AG10803 (cell line): ENCODE measurements at places on chromosomes 7 and 10.

GRCh38 chr10:30963992-30964930, 67.4 kb downstream of the ZNF438 start:
- DNase-seq: no peak

DNA sequence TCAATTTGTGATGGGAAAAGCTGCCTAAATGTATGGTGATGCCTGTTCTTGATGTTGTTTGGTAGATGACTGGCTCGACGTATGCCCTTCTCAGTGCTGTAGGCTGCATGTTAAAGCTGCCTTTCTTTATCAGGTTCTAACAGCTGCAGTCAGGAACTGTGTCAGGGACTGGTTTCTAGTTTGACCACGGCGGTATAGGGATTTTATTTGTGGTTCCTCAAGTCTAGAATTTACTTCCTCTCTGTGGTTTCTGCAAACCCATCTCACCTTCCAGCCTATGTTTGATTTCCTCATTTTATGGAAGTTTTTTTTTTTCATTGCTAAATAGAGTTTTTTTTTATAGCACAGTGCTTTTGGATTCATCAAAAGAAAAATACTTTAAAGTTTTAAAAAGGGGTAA, 26.5 kb downstream of the LMTK2 start:
- DNase-seq: peak; percentile 12

- no peak for DNase-seq
These were observed 54.3 kb downstream of the MAP3K8 start for GRCh38 chr10:30488316-30488715.

- DNase-seq: no peak
These were observed 284.0 kb downstream of the AUTS2 start for GRCh38 chr7:69882269-69882668.

GRCh38 chr7:101932083-101932482, 114.7 kb downstream of the CUX1 start:
- no peak for DNase-seq

DNA sequence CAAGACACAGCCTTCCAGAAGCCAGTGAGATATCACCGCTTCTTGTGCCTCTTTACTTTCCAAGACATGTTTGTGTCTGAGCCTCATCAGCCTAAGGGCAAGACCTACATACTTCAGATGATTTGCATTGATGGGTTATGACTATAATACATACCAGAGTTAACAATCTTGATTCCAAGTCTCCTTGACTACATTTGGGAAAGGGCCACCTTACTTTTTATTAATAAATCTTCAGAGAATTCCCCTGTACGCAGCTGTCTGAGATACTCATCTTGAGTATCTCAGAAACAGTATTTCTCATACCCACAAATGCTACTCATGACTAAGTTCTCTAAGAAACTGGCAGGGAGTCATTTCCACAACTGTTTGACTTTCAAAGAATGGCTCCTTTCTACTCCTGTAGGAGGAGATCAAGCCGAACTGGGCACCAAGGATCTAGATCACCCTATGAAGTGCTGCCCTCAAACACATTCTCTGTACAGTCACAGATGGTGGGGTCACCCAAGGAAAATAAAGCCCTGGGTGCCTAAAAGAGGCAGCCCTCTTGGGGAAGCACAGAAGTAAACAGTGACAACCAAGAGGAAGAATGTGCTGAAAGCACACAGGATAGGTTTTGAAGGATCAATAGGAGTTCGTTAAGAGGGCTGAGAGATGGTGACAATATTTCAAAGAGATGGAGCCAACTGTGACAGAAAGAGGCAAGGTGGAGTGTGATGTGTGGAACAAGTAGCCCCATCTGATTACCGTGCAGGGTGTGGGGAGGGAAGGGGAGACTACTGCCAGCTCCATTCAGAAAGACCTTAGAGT, 138.9 kb downstream of the JAZF1 start:
- DNase-seq: peak; percentile 99

- no peak for DNase-seq
These were observed 191.1 kb upstream of the ADO start for GRCh38 chr10:62613424-62613823.

DNA sequence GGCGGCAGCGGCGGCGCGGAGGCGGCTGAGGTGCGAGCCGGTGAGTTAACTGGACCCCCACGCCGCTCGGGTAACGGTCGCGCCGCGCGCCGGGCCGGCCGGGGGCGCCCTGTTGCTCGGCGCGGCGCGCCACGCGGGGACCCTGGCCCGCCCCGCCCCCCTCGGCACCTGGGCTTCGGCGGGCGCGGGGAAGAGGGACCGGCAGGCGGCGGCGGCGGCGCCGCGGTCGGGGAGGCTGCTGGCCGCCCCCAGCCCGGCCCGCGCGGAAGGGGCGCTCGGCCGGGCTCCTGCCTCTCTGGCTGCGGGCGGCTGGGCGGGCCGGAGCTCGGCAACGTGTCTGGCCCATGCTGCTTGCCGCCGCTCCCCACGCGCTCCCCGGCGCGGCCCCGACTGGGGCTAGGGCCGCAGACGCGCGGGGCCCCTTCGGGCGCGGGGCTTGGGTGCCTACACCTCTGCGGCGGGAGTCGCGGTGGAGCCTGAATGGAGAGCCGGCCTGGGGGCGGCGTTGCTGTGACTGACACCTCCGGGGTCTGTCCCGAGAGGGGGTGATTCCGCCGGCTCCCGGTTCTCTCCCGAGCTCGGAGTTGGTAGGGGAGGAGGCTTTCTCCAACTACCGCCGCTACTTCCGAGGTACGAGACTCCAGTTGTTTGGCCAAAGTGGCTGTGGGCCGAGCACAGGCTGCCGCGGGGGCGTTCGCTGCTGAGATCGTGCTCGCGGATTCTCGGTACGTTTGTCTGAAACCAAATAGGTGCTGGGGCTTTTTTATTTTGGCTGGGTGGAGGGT, 494 bp downstream of the PALS2 start:
- peak; percentile 48 for DNase-seq

DNA sequence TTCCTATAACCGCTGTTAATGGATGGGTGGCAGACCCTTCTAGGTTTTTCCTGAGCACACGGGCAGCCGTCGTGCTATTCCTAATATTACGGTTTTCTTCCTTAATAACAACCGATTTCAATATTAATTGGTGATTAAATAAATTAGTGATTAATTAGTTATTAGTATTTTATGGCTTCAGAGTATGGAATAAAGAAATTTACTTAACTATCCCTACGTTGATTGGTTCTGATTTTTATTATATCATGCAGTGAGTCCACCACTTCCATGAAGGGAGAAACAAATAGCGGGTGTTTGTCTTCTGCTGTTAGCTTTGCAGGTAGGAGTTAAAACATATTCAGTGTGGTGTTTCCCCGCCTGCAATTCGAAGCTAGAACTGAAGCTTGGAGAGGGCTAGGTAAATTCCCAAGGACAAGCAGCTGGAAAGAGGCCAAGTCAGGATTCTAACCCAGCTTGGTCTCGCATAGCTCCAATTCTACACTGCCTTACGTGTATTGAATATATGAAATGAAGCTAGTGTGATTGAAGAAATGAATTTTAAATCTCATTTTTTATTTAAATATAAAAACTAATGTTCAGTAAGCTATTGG, 928 bp upstream of the CSTF2T start:
- no peak for DNase-seq

GRCh38 chr10:119281581-119282071, 74.3 kb downstream of the GRK5 start:
- DNase-seq: peak; percentile 53

DNA sequence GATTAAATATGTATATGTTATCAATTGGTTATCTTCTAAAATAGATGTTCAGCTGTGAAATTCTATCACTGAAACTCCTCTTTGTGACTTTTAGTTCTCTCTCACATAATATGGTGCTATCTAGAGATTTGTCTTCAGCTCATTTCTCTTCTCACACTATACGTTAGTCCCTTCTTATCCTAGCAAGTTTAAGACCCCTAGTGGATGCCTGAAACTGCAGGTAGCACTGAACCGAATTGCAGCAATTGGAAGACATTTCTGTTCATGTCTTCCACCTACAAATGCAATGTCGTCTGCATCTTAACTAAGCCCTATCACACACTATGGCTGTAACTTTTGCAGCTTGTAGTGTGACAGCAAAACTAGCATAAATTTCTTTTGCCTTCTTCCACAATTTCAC, 442.7 kb upstream of the POM121L12 start:
- DNase-seq: no peak

DNA sequence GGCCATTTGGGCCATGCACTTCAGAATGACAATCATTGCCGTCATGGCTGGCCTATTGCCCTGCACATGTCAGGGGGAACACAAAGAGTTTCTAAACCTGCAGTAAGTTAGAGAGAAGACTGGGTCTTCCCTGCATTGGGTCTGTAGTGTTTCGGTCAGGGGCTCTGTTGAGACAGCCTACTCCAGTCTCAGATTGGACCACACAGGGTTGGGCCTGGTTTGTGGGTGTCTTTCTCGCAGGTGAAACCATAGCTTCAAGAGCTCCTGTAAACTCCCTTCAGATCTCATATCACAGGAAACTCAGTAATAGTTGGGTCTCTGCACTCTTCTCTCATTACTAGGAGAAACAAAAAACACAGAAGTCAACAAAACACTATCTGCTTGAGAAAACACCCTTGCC, 7.3 kb upstream of the TARP start:
- no peak for DNase-seq

- DNase-seq: peak; percentile 85
These were observed 69.9 kb upstream of the GTF2I start for GRCh38 chr7:74587435-74588126.

DNA sequence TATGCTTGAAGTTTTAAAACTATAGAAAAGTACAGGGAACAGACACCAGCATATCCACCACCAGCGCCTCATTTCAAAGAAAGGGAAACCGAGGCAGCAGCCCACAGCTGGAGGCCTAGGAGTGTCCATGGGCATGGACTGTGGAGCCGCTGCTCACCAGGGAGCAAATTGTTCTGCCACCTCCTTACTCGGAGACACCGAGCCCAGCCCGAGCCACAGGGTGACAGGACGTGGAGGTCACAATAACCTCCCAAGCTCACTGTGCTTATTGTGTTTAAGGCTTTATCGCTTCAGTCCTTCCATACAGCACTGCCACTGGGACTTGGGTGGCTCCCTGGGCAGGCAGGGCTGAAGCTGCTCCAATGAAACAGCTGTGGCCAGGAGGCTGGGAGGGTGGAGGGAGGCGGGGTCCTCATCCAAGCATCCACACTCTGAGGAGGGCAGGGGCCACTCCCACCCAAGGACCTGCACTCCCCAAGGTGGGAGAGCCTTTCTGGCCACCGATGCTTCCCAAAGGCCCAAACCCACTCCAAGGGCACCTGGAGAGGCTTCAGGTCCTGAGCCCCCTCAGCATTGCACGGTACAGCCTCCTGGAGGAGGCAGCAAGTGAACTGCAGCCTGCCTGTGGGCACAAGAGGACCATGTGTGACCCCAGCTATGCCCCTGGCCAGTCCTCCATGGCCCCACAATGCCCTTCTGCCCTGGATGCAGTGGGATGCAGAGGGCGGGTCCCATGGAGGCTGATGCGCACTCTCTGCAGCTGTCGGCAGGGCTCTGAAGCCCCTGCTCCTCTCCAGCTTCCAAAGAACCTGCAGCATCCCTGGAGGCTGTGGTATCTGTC, 38.7 kb upstream of the RET start:
- no peak for DNase-seq

- DNase-seq: no peak
These were observed 40.4 kb downstream of the SCIN start for GRCh38 chr7:12610899-12611298.

DNA sequence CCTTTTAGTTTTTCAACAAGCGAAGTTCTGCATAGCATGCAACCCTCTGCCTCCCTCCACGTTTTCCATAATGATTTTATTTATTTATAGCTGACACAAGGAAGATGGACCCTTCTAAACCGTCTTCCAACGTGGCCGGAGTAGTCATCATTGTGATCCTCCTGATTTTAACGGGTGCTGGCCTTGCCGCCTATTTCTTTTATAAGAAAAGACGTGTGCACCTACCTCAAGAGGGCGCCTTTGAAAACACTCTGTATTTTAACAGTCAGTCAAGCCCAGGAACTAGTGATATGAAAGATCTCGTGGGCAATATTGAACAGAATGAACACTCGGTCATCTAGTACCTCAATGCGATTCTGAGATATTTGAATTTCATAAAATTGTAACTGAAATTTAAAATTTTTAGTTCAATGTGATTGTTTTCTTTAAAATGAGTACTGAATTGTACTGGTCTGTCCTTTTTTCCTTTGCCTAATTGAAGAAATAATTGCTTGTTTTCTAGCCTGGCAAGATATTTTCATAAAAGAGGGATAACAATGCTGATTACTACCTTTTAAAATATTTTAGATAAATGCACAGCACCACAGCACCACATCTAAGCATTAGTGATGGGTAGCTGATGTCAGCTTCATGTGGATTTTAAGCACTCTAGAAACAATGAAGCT, 41.5 kb upstream of the SLC39A12 start:
- peak; percentile 68 for DNase-seq

DNA sequence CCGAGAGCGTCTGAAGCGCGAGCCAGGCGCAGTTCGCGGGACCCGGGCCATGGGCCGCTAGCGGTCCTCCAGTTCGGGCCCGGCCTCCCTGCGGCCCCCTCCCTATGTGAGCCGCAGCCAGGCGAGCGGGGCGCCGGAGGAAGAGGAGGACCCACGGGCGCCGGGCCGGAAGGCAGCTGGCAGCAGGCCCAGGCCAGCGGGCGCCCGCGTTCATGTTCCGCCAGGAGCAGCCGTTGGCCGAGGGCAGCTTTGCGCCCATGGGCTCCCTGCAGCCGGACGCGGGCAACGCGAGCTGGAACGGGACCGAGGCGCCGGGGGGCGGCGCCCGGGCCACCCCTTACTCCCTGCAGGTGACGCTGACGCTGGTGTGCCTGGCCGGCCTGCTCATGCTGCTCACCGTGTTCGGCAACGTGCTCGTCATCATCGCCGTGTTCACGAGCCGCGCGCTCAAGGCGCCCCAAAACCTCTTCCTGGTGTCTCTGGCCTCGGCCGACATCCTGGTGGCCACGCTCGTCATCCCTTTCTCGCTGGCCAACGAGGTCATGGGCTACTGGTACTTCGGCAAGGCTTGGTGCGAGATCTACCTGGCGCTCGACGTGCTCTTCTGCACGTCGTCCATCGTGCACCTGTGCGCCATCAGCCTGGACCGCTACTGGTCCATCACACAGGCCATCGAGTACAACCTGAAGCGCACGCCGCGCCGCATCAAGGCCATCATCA, 1.1 kb downstream of the ADRA2A start:
- DNase-seq: no peak

- peak; percentile 64 for DNase-seq
These were observed 5.7 kb downstream of the CYP17A1 start for GRCh38 chr10:102831322-102832071.

- no peak for DNase-seq
These were observed 6.0 kb upstream of the NPVF start for GRCh38 chr7:25234336-25234735.
